CD4-positive, alpha-beta T cell treated with Interleukin-4 for 4 hours (primary cell): ENCODE measurements at places on chromosomes 4 and X.

- DNase-seq, result no peak
These were observed 60.9 kb downstream of the AASDH start for GRCh38 chr4:56326363-56326762.

DNA sequence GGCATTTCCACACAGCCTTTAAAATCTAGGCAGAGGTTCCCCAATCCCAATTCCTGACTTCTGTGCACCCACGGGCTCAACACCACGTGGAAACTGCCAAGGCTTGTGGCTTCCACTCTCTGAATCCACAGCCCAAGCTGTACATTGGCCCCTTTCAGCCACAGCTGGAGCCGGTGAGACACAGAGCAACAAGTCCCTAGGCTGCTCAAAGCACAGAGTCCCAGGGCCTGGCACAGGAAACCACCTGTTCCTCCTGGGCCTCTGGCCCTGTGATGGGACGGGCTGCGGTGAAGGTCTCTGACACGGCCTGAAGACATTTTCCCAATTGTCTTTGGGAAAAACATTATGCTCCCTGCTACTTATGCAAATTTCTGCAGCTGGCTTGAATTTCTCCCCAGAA lies 500.0 kb downstream of the FSTL5 start:
- no peak for DNase-seq

GRCh38 chrX:102652031-102652688 lies 877 bp downstream of the GPRASP1 start:
- DNase-seq, result peak; percentile 60

- DNase-seq, result peak; percentile 87
These were observed 30.9 kb downstream of the FAM9C start for GRCh38 chrX:13013363-13014110.

- DNase-seq, result no peak
These were observed 18.3 kb upstream of the CXCR3 start for GRCh38 chrX:71636438-71637252.

DNA sequence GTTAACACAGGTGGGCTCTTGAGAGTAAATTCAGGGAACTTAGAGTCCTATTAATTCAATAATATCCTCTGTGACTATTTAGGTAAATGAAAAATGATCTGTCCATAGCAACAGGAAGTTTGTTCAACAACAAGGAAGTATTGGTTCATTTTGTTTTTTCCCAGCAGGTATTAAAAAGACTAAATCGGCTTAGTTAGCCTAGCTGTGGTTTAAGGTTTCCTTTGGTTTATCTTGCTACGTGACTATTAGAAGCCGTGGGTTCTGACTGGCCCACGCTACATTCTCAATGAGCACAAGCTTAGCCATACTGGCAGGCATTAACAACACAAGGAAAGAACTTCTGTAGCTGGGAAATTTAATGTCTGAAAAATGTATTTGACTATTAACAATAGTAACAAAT lies 168.8 kb upstream of the HS3ST1 start:
- DNase-seq, result no peak

GRCh38 chr4:53022513-53023100 lies 160.5 kb downstream of the RASL11B start:
- DNase-seq, result no peak

DNA sequence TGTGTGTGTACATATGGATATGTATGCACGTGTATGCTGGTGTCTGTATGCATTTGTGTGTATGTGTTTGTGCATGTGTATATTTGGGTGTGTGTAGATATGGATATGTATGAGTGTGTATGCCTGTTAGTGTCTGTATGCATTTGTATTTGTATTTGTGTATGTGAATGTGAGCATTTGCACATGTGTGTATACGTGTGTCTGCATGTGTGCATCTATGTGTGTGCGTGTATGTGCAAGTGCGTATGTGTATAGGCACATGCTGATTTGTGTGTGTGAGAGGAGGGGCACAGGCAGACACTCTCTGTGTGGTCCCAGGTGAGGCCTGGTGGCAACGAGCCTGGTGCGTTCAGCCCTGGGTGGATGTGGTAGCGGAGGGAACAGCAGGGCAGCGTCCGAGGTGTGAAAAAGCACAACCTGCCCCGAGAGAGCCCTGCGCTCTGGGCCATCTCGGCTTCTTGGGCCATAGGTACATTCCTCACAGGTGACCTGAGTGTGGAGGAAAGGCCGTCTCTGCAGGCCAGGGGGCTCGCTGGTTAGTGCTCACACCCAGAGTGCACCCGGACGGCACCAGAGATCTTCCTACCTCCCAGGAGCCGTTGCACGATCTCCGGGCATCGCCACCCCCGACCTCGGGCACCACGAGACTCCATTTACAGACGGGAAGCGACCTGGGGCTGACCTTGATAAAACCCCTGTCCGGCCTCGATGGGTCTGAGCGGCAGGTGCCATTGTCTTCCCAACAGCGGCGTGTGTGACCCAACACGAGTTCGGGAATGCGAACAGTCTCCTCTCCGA lies 45.0 kb downstream of the ASMT start:
- no peak for DNase-seq

- no peak for DNase-seq
These were observed 18.5 kb downstream of the IGFBP7 start for GRCh38 chr4:57091657-57092162.

DNA sequence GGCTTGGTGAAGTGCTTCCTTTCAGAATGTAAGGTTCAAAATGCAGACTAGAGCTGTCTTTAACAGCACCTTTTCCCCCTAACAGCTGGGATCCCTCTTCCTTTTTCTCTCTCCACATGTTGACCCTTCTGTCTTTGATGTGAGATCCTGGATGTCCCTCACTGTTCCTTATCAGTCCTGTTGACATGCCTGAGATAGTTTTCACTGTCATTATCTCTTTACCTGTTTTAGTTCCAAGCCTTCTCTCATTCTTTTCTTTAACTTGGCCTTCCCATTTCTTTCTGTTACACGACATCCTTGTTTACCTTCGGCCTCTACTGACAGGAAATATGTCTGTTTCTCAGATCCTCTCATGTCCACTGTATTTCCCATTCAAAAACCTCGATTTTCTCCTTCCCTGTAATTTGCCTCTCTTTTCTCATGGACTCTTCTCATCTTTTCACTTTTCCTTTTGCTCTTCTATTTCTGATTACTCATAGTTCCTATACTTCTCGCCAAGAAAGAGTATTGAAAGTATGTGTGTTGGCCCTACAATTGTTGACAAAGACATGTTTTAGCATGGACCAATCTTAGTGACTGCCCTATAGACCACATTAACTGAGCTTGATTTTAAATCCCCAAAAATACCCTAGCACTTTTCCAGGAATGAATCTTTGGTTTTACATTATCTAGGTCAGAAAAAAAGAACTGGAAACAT lies 1.2 kb upstream of the SOWAHB start:
- DNase-seq, result no peak

DNA sequence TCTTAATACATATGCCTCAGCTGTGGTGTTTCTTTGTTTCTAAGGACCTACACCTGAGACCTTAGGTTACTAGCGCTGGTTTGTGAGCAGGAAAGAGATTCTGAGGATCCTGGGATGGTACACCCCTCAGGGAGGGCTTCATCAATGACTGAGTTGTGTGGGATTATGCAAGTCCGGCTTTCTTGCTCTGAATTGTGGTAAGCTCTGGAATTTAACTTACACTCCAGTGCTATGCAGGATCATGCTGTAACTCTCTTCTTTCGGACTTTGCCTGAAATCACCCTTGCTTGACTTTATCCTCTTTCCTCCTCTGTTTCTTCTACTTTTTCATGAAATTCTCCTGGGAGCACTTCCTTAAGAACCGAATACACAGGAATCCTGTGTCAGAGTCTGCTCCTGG lies 431.5 kb upstream of the BOD1L1 start:
- DNase-seq, result no peak

DNA sequence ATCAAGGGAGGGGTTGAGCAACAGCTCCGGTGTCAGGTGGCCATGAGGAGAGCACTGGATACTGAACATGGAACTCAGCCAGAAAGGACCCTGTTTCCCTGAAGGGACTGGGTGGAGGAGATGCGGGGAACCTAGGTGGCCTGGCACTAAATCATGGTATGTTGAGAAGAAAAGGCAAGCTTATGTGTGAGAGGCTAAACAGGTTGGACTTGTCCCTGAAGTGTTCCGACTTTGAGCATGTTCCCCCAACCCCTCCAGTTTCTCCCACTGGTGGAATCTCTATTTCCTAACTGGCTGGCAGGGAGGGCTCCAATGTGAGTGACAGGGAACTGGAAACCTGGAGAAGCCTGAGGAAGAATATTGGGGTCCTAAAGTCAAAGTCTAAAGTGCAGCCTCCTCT lies 69.5 kb downstream of the PLAC1 start:
- no peak for DNase-seq

DNA sequence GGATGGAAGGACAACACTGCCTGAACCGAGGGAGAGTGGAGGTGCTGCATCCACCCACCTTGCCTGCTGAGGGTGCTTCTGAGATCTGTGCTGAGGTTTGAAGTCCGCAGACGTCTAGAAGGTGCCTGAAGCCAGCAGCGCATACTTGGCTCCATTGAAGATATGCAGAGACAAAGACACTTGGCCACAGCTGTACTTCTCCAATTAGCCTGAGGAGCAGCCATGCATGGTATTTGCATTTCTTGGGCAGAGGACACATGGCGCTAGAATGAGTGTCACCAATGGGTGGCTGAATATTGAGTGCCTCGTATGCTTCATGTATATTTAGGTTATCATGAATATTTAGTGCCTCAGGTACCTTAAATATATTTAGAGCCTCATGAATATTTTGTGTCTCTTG lies 128.7 kb upstream of the ATP6AP2 start:
- no peak for DNase-seq

DNA sequence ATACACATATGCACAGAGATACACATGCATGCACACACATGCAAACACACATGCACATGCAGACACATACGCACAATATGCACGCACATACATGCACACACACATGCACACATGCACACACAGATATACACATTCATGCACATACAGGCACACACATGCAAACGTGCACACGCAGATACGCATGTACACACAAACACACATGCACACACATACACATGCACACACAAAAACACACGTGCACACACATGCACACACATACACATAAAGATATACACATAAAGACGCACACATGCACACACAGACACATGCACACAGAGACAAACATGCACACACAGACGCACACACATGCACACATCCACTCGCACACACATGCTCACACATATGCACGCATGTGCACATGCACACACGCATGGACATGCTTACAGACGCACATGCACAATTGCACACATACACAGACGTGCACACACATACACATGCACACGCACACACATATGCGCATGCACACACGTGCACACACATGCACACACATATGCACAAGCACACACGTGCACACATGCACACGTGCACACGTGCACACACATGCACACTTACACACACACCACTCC lies 145.2 kb downstream of the ADRA2C start:
- DNase-seq, result no peak

DNA sequence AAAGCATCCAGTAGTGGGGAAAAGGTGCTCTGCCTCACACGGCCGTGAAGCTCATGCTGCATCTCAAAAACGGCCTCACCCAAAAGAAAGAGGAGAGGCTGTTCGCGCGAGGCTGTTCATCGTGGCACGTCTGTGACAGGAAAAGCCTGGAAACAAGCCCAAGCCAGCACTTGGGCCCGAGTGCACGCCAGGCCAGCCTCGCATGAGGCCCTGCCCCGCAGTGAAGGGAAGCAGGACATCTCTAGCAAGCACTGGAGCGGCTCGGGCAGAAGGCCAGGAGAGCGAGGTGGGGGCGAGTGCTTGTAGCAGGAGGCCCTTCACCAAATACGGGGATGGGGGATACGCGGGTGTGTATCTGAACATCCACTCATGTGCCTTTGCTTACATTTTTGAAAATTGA lies 39.9 kb upstream of the MXD4 start:
- DNase-seq, result no peak

DNA sequence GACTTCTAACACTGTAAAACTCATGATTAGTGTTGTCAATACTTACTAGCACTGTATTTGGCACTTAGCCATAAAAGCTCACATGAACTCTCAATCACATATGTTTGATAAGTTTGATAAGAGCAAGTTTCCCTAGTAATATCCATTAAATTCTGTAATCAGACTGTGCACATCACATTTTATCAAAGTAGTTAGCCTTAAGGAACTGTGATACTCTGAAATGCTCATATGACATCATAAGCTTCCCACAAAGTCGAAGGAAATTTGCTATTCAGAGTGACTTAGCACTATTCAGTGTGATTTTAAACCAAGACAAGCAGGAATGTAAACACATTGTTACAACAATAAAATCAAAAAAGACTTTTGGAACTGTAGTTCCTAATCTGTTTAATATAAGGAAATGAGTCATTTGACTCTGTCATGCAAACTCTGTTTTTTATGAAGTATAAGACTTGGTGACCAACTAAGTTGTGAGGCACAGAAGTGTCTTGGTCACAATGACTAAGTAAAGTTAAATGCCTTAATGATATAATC lies 6.7 kb downstream of the SLC7A11 start:
- no peak for DNase-seq

- DNase-seq, result no peak
These were observed 300.3 kb upstream of the IRS4 start for GRCh38 chrX:109036624-109037023.

DNA sequence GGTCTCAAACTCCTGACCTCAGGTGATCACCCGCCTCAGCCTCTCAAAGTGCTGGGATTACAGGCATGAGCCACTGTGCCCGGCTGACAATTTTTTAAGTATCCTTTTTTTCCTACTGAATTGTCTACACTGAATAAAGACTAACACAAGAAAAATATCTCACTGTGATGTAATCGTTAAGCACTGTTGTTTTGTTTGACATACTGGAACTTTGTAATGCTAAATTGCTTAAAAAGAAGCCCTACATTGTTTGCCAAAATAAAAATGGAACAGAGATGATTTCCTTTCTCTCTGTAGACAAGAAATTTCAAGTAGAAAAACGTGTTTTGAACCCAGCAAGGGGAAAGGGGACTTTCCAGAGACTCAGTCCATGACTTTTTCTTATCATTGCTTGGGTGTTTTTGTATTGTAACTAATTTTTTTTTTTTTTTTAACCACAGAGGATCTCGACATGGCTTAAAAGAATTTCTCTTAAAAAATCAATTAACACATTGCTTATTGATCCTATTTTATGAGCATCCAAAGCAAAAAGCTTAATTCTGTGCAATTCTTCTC lies 74.9 kb downstream of the TMEM156 start:
- DNase-seq, result peak; percentile 36

- DNase-seq, result no peak
These were observed 43.1 kb upstream of the GPR78 start for GRCh38 chr4:8537041-8537461.

- no peak for DNase-seq
These were observed 23.2 kb upstream of the GPM6B start for GRCh38 chrX:13840121-13840520.
